ENCODE measurements at places on chromosomes 5 and 9.

DNA sequence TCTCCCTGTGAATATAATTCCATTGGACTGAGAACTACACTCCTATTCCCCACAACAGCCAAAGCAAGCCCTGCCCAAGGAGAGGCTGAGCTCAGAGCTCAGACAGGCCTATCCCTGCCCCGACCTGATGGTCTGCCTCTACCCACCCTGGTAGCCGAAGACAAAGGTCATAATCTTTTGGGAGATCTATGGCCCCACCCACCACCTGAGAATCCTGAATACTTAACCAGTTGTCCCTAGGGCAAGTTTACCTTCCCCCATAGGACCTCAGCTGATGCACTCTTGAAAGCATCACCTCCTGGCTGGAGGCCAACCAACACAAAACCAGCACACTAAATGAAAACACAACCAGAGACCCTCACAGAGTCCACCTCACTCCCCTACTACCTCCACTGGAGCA is 167.5 kb downstream of the PRR16 start:
- DNase-seq, result no peak

DNA sequence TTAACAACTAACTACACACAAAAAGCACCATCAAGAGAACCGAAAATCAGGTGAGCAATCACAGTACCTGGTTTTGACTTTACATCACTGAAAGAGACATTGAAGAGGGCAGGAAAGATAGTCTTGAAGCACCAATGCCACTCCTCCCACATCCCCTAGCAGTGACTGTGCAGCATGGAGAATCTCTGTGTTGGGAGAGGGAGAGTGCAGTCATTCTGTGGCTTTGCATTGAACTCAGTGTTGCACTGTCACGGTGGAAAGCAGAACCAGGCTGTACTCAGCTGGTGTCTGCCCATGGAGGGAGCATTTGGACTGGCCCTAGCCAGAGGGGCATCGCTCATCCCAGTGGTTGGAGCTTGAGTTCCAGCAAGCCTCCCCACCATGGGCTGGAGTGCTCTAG is 40.4 kb downstream of the C5 start:
- no peak for DNase-seq

DNA sequence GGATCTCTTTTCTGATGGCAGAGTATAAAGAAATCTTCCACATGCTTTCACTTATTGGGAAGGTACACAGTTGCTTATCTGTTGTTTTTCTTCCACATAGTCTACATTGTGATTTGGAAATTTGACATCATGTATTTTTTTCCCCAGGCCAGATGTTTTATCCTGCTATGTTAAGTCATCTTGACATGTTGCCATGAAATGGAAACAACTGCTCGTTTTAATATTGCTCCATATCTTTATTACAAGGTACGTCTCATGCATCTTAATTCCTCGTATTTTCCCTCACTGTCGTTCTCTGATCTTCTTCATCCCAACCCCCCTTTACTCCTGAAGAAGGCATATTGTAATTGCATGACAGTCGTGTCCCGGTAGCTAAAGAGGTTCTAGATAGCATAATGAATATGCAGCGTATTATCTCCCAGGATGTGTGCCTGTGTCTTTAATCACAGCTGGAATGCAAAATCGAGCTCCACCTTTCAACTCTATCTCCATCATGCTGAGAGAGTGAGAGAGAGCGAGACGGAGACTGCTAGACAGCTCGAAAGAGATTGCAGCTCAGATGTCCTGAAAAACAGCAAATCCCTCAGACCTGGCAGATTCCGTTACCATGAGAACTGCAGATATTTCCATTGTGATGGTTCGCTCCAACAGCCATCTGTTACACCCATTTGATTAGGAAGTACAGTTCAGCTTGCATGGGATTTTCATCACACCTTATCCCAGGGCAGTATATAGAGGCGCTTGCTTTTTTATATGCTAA is 281.7 kb downstream of the TMEM38B start:
- DNase-seq, result no peak

- peak; percentile 25 for DNase-seq
Measured at GRCh38 chr9:127065592-127065991, 56.8 kb downstream of the ANGPTL2 start.

- no peak for DNase-seq
Measured at GRCh38 chr9:129319076-129319937, 141.2 kb upstream of the IER5L start.

- DNase-seq, result no peak
Measured at GRCh38 chr5:174329738-174330137, 284.2 kb downstream of the NSG2 start.

DNA sequence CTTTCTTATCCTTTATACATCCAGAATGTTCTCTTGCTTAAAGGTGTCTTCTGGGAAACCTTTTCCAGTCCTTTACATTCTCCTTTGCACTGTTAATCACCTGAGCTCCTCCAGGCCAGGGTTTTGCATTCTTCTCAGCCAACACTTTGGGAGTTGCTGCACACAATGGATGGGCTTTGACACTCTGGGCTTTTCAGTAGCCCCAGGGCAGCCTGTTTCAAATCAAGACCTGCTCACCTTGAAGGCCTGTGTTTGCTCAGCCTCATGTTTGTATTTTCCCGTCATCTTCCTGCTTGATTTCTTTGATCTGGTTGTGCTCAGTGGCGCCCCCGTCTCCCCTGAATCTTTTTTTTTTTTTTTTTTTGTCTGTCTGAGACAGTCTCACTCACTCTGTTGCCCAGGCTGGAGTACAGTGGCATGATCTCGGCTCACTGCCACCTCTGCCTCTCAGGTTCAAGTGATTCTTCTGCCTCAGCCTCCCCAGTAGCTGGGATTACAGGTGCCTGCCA is 41.0 kb downstream of the DMRT1 start:
- DNase-seq, result no peak

DNA sequence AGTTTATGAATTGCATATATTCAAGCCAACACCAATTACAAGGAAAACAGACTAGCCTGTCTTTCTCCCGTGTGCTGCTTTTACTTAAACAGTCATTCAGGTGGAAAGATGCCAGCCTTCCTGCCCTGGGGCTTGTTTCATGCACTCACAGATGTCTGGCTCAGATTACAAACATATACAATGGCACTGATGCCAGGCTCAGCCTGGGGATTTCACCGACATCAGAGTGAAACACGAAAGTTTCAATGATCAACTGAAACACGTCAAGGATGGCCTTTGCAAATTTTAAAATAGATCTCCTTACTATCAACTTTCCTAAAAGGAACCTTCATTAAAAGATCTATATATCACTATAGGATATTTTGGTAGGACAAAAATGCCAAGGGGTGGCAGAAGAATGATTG is 1576.5 kb downstream of the EFNA5 start:
- DNase-seq, result no peak

DNA sequence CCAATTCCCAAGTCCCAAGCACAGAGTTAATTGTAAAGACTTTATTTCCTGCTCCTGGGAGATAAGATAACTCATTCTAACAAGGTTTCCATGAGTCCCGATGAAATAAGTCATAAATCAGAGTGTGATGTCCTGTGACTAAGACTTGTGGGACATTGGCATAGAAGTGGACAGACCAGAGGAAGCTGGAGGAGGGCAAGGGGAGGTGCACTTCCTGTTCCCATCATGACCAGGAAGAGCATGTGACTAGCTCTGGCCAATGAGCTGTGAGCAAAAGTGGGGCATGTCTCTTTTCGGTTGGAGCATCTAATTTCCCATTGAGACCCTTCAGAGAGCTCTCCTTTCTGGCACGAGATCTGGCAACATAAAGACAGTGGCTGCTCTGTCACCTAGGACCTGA is 100.4 kb downstream of the ZNF354C start:
- no peak for DNase-seq

GRCh38 chr9:92181296-92181695 is 66.1 kb upstream of the SPTLC1 start:
- no peak for DNase-seq

- DNase-seq, result no peak
Measured at GRCh38 chr5:119179857-119180641, 109.2 kb downstream of the DMXL1 start.

DNA sequence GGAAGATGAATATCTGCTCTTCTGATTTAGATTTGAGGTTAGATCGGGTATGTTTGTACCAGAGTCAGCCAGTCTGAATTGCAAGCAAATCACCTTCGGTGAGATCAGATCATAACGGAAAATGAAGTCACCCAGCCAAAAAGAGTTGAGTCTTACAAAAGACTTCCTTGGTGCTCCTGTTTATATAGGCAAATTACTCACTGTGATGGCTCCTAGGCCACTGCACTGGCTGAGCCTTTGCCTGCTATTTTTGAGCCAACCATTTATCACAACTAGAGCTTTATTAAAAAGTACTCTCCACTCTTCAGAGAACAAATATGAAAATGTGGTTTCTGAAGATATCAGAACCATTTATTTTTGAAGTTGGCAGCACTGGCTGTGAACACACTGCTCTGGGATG is 277.7 kb upstream of the PCSK5 start:
- DNase-seq, result no peak

GRCh38 chr5:130109152-130109551 is 204.9 kb downstream of the CHSY3 start:
- DNase-seq, result peak; percentile 3

- no peak for DNase-seq
Measured at GRCh38 chr5:41508696-41509398, 1.6 kb downstream of the PLCXD3 start.

DNA sequence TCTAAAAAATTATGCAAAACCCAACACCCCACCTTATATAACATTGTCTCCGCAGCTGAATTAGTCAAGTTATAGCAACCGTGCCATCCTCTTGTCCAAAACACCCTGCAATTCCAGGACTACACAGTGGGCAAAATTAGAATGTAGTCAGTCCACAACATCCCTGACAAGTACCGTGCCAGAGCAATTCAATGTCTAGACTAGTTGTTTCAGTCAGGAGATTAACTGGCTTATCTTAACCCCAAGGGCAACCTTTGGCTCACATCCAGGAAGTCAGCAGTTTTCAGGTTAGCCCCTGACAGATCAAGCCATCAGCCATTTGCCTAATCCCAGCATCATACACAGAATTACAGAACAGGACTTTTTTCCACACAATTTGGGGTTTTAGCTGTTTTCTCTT is 240.8 kb upstream of the TMEM161B start:
- DNase-seq, result no peak

DNA sequence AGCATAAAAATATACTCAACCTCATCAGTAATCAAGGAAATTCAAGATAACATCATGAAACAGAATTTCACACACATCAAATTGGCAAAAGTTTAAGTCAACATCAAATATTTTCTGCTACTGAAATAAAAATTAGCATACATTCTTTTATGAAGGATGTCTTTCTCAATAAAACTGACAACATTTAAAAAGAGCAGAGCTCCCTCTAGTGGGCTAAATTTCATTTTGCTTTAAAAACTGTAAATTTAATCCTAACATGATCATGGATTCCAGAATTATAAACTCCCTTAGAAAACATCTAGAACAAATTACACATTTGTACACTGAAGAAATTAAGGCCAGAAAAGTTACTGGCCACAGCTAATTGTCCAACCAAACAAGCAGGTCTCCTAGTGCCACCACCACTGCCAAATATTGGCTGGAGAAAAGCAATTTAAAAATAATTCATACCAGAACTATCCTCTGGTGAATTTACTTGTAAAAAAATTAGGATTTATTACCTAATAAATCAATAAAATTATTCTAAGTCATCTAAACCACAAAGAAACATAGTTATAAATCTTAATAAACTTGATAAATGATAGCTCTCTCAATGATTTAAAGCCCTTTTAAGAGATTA is 31.2 kb downstream of the DEPDC1B start:
- no peak for DNase-seq

DNA sequence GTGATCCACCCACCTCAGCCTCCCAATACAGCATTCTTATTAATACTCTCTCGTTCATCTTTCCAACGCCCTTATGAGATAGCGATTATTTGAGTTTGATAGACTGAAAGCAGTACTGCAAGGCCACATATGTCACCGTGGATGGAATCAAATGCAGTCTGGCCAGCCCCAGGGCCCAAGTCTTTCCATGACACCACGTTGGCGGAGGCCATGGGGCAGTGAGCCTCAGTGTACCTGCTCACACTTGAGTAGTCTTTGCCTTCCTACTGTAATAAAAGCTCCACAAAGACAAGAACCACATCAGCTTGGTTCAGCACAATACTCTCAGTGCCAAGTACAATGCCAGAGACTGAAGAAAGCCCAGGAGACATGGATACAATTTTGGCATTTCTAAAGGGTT is 88.5 kb downstream of the TTLL11 start:
- no peak for DNase-seq

DNA sequence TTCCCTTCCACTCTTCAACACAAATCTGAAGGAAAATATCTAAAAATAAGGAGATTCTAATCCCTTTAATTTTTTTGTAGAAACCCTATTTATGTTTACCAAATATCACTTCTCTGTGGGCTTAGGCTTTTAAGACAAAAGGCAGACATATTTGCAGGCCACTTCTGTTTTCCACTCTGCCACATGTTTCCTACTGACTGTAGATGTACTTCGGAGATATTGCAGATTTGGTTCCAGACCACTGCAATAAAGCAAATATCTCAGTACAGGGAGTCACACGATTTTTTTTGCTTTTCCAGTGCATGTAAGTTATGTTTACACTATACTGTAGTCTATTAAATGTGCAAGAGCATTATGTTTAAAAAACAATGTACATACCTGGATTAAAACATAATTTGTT is 219.0 kb downstream of the SREK1 start:
- no peak for DNase-seq

- peak; percentile 47 for DNase-seq
Measured at GRCh38 chr9:124251605-124252378, 6.0 kb upstream of the NEK6 start.

DNA sequence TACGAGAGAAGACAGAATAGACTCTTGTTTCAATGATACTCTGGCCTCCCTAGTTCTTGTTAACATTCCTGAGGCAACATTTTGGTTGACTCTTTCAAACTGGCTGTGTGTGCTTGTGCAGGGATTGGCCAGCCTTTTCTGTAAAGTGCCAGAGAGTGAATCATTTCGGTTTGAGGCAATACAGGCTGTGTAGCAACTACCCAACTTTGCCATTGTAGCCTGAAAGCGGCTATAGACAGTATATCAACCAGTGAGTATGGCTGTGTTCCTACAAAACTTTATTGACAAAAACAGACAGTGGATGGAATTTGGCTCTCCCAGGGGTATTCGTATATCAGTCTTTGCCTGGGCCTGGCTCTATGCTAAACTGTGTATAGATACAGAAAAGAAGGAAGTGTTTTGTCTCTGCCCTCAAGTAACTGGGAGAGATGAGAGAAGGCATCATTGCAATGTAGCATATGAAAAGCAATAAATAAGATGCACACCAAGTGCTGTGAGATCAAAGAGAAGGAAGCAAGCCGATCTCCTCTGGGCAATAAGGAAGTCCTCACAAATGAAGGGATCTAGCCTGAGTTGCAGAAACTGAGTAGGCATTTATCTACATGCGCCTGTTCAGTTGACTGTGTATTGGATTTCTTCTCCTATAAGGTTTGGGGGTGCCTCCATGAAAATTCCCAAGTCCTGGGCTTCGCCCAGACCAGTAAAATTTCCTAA is 568.0 kb upstream of the KLF4 start:
- peak; percentile 46 for DNase-seq

- DNase-seq, result no peak
Measured at GRCh38 chr9:2872931-2873323, 29.0 kb upstream of the PUM3 start.

- no peak for DNase-seq
Measured at GRCh38 chr9:109033941-109034700, 20.8 kb upstream of the CTNNAL1 start.

Measured in epithelial cell of proximal tubule (primary cell).